Stimulated activated CD4-positive, alpha-beta T cell treated with anti-CD3 and anti-CD28 coated beads, TNF-alpha, amount 100 ng/mL, for 48 hours (primary cell): ENCODE measurements at places on chromosomes 6 and 20.

DNA sequence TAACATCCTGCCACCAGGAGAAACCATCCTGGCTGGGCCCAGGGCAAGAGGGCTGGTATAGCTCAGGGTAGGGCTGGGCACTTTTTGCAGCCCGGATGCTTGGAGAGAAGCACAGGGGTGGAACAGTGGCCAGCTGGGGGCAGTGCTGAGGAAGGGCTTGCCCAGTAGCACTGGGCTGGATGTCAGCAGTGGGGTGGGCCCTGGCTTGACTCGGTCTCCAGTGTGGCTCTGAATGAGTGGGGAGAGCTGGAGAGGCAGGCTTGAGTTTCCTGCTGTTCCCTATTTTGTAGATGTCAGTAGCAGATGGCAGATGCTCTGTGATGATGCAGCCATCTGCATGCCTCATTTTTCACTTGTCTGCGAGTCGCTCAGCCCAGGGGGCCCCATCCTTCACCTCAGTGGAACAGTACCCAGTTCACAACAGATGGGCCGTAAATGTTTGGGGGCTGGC, 56.3 kb upstream of the TULP1 start:
- peak; percentile 38 for DNase-seq

DNA sequence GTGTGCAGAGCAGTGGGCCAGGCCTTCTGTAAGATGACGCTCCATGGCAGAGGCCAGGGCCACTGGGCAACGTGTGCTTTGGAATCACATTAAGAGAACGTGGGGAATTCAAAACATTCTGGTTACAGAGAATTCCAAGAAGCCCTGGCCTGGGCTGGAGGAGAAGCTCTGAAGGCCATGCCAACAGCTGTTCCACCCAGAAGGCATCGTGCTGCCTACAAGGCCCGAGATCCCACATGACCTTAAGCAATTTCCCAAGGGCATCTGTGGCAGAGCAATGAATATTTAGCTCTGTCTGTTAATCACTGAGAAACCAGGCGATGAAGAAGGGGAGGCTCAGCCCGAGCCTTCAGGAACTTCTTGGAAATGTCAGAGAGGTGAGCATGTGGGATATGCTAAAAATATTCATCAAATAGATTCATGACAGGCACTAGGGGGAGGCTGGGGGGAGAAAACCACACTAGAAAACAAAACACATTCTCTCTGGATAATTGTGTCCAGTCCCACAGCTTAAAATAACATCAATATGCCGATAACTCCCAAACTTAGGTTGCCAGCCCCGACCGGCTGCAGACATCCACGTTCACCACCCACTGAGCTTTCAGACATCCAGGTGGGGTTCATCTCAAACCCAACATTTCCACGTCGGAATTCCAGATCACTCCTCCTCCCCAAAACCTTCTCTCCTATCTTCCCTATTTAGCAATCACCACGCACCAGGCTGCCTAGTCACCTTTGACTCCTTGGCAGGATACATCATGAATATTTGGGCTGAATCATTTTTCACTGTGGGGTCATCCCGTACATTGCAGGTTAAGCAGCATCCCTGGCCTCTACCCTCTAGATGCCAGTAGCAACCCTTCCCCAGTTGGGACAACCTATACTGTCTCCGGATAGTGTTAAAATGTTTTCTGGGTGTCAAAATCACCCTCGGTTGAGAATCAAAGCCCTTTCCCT, 6.6 kb downstream of the SULF2 start:
- no peak for DNase-seq

GRCh38 chr6:41591122-41591521, 44.9 kb downstream of the FOXP4 start:
- no peak for DNase-seq

DNA sequence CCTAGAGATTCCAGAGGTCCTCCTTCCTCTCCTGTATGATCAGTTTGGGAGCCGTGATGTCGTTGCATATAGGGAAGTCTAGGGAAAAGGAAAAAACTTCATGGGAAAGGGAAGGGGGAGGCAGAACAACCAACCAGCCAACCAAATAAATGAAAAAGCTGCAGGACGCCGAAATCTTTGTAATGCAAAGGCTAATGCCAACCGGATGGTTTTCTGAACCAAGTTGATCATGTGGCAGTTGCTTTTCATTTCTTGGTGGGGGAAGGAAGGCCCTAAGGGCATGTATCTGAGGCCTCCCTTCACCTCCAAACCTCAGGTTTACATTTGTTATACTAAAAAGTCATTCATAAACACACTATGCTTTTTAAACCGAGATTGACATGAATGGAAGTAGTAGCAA, 167.2 kb downstream of the ARID1B start:
- no peak for DNase-seq

DNA sequence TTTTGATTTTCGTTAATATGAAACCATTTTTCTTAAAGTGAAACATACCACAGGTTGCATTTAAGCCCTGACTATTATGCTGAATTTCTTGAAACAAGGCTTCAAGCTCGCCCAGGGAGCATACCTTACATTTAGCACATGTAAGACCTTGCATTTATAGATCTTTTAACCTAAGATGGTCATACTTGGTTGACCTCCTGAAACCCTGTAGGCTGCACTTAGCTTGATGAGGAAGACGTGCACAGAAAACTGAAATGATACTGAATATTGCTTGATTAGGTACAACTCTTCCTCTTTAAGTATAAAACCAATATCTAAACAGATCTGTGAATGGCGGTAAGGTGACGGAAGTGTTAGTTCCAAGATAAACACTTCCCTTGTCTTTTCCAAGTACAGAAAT, 82.2 kb downstream of the CTNNBL1 start:
- no peak for DNase-seq

DNA sequence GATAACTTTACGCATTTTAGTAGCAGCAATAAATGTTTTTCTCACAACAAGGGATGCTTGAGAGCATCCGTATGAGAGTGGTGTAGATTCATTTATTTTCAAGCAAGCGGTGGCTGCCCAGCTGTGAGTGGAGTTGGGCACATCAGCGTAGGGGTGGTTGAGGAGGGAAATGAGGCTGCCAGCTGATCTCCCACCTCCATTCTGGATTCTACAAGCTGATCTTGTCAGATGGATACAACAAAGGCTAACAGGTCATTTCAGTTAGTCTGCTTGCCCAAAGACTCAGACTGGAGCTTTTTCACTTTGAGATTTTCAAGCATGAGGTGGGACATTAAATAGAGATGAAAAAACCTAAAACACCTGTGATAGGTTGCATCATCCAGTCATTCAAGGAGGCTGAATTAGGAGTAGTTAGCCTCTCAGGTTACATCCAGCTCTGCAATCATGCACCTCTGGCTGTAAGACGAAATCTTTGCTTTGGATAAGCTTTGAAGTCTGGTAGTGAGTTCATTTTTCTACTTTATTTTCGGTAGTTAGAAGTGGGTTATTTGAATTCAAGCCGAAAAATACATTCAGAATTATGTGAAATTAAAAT, 1.9 kb upstream of the BACH2 start:
- DNase-seq = no peak

DNA sequence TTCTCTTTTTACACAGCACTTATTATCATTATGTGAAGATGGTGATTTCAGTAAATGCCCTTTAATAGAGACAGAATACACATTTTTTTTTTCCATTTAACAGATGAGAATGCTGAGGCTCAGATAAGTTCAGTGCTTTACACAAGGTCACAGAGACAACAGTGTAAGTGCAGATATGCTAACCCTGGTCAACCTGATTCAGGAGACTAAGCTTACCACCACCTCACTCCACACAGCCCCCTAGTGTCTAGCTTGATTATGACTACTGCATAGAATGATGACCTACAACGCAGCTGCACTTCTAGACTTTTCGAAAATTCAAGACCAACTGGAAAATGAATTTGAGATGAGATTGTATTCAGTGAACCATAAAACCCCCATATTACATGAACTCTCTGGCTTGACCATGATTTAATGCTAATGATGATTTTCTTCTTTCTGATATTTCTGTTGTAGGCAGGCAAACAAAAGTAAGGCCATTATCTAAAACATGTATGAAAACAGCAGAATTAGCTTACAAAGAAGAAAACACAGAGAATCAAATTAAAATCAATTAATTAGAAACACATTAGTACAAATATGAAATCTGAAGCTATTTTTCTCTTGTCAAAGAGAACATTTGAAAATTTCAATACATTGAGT, 212.1 kb upstream of the PHACTR1 start:
- no peak for DNase-seq

DNA sequence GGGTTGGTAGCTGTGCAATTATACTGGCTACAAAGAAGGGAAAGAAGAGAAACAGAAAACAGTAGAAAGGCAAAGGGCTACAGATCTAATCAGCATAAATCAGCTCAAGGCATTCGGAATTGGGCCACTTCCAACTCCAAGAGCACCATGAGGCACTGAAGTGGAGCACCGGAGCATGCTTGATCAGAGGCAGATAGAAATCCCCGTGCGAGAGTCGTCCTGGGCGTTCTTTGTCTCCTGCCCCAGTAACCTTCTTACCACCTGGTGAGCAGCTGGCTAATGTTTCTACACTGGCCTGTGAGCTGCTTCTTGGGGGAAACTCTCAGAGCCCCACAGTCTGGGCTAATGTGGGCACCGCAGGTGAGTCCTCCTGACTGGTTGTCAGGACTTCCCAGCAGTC, 16.7 kb downstream of the NEDD9 start:
- DNase-seq = no peak

GRCh38 chr6:148179786-148180185, 162.9 kb upstream of the SASH1 start:
- DNase-seq = no peak

DNA sequence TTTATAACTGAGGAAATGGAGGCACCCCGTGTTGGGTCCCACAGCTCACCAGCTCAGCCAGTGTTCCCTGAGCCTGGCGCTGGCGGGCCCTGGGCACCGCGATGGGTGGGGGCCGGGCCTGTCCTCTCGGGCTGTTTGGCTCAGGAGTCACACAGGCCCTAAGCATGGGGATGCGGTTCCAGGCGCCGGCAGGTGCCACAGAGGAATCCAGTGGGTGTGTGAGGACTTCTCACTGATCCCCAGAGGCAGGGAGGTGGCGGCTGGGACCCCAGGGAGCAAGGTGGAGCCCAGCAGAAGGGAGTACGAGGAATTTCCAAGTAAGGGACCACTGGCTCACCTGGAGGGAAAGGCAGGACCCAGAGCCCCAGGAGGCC, 57.5 kb downstream of the IRF4 start:
- DNase-seq = no peak

GRCh38 chr6:98840996-98841513, 6.7 kb downstream of the POU3F2 start:
- DNase-seq = no peak
